ENCODE measurements at places on chromosomes 5 and 9.

DNA sequence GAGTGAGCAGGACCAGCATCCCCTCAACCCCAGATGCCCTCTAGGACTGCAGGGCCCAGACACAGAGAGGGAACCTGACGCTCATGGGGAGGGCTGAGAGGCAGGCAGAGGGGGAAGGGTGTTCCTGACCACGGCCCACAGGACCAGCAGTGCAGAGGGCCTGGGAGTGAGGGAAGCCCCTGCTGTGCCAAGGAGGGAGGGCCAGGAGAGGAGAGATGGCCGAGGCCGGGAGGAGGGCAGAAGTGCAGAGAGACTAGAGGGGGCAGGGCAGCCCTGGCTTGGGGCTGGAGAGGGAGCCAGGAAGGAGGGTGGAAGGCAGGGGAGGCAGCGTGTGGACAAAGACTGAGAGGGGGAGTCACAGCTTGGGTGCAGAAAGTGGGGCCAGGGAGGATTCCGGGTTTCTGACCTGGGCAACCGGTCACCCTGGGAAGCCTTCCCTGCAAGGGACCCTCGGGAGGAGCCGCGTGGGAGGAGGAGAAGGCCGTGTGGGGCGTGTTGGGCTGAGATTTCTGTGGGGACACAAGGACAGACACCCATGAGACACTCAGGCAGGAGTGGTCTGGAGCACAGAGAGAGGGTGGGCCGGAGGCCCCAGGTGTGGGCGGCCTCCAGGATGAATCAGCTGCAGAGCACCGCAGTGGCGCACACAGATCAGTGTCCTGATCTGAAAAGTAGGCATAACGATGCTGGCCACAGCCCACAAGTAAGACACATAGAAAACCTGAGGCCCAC, 117.5 kb downstream of the ADAMTS2 start:
- DNase-seq, result no peak

DNA sequence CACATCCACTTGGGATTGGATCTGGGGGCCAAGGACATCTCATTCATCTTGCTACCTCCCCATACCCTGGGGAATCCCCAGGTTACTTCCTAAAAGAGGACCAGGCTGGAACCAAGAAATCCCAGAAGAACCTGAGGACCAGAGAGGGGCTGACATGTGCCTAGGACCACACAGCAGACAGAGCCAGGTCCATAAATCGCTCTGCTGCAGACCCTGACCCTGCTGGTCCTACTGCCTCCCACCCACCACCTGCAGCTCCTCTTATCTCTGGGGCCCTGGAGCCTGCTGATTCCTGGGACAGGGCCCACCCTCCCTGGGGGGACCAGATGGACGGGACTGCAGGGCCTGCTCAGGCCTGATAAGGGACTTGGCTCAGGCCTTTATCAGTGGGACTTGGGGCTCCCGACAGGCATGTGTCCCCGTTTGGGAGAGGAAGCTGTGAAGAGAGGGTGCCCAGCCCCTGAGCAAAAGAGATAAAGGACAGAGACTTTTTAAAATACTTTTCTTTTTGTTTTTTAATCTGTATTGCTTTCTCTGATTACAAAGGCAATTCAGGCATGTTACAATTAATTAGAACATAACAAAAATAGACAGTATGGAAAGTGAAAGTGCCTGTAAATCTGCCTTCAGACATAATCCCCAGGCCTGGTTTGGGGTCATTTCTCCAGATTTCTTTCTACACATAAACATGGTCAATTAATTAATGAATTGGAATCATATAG, 101.3 kb upstream of the LARP1 start:
- no peak for DNase-seq

GRCh38 chr5:81519217-81519905, 125.4 kb upstream of the ACOT12 start:
- DNase-seq, result no peak

GRCh38 chr5:176389135-176390123, 878 bp downstream of the HIGD2A start:
- DNase-seq, result no peak

- no peak for DNase-seq
These were observed 44.3 kb downstream of the FOXB2 start for GRCh38 chr9:77063645-77064285.

GRCh38 chr9:127877566-127877998, at the start of gene AK1:
Gene AK1, minus strand, starts transcription at chr9:127877675. Its CDS starts 3,058 bp downstream, at chr9:127874617.
- DNase-seq, result no peak

GRCh38 chr9:113844466-113844865, 31.6 kb upstream of the ZNF618 start:
- DNase-seq, result no peak

DNA sequence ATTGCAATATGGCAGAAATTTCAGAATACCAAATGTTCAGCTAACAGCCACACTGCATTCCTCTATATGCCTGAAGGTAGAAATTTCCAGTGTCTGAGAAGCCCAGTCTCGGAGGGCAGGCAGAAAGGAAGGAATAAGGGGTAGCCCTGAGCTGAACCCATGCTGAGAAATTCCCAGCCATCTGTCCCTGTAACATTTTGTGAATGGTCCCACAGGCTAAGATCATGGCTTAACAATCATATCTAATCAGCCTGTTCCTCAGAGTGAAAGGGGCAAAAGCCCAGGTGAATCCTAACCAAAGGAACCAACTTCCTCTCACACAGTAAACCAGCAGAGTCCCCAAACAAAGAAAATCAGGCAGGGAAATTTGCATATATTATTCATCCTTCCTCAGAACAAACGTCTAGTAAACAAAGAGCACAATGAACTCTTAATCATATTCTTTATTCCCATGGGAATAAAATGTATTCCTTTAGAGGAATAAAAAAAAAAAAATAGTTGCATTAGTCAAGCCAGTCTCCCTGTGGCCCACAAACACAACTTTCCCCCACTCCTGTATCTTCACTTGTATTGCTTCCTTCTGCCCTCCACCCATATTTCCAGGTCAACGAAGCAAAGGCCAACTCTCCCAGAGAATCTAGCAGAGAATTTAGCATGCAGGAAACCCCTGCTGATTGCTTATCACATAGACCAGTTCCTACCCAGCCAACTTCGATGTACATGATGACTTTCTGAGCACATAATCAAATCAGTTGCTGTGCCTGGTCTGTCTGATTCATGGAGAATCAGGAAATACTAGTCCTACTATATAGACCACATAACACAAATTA, 257.6 kb downstream of the FAM114A2 start:
- DNase-seq, result no peak

- DNase-seq, result no peak
These were observed 135.8 kb upstream of the TUSC1 start for GRCh38 chr9:25814023-25814422.

- no peak for DNase-seq
These were observed 28.7 kb upstream of the F2RL1 start for GRCh38 chr5:76789991-76790581.

- DNase-seq, result no peak
These were observed 38.0 kb upstream of the SLC44A1 start for GRCh38 chr9:105206496-105206820.

DNA sequence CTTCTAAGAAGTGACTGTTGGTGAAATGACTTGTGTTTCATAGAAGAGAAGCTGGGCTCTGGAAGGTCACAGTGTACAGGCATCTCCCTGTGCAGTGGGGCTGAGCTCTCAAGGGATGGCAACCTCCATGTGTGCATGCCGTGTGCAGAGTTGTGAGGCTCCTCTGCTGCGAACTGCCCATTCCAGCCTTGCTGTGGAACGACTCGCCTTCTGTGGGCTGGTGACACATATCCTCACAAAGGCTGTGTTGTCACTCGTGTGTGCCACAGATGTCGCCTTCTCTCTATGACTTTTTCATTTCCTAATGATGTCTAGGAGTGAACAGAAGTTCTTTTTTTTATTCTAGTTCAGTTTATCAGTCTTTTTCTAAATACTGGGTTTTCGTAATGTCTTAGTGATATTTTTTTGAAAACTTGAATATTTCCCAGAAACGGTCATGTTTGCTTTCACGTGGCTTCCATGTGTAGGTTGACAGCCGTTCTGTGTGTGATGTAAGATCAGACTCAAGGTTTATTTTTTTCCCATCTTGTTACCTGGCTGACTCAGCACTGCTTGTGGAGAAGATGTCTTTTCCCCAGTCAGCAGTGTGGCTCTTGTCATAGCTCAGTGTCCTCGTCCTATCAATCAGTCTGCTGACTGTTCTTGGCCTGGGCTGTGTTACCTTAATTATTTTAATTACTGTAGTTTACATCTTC, 57.3 kb upstream of the CACNA1B start:
- no peak for DNase-seq

- no peak for DNase-seq
These were observed 387.3 kb upstream of the ARRDC3 start for GRCh38 chr5:91770400-91770799.

GRCh38 chr5:159619826-159620225, 289.5 kb upstream of the IL12B start:
- DNase-seq, result no peak

GRCh38 chr5:143239882-143240518, 163.5 kb downstream of the NR3C1 start:
- DNase-seq, result no peak

Measured in activated naive CD4-positive, alpha-beta T cell (primary cell).